Hypothalamus (tissue), 51 donors: ENCODE measurements at places on chromosomes 1 and 21.

DNA sequence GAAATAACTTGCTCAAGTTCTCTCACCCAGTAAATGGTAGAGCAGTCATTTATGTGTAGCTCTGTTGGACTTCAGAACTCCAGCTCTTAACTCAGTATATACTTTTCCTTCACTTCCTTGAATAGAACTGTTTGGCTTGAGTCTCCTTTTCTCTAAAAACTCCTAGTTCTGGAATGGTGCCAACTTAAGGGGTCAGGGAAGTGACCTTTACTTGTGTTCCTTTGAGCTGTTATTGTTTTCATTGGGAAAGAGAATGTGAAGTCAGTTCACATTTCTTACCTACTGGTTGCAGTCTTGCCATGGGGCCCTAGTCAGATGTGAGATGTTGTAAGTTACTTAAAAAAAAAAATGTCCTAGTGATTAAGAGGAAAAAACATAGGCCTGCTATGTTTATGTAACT is 77.0 kb upstream of the MACF1 start:
- DNase-seq = no peak

- DNase-seq = no peak
Observed at GRCh38 chr1:174174461-174175329, 15.4 kb downstream of the RABGAP1L start.

- DNase-seq = no peak
Observed at GRCh38 chr1:90717665-90718410, 736 bp upstream of the BARHL2 start.

DNA sequence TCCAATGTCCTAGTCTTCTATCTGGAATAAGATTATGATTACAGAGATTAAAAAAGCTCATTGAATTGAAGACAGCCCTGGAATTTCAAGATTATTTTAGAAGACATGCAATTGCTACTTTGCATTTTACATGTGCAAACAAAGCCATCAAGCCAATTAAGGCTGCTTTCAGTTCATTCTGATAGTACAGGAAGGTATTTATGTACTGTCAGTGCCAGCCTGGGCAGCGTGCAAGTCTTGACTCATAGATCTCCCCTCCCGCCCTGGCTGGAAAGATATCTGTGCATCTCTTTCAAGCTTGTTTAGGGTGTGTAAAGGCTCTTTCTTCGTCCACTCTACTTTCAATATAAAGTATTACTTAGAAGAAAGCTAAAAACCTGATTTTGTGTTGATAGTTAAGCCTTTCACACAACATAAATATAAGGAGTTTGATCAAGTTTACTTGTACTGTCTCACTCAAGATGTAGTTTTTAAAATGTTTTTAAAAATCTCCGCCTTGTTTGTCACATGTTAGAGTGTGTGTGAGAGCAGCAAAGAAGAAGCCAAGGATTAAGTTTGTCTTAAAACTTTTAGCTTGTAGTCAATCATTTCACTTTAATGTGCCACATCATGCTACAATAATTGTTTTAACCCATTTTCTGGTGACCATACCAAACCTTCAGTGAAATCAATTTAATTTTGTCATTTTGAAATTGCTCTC is 13.6 kb upstream of the LYPLAL1 start:
- DNase-seq = no peak

GRCh38 chr1:55337801-55338447 is 122.8 kb upstream of the USP24 start:
- no peak for DNase-seq

DNA sequence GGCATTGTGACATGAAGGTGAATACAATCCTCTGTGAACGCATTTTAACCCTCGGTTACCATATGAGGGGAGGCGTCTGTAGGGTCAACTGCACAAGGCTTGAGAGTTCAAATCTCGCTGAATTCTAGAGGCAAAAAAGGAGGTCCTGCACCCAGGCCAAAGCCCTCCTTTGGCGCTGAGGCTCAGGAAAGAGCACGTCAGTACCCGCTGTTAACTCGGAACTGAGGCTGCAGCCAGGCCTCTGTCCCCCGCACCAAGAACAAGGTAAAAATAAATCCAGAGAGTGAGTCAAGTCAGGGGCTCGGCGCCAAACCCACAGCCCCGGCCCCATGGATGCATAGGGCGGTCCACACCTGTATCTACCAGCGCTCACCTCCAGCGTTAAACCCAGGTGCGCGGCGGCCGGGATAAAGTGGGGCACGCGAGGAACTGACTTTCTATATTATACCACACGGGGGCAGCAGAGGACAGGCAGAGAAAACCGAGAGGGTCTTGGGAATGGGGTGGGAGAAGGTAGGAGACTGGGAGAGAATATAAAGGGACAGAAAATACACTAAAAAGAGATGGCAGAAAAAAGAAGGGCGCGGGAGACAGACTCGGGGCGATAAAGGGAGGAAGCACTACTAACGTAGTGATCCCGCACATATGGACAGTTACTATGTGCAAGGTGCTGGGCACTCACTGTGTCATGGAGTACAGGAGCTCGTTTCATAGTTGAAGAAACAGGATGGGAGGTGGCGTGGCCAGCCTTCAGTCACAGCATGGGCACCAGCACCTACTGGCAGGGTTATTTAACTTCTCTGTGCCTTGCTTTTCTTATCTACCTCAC is 54.9 kb downstream of the DMRTA2 start:
- DNase-seq = no peak

GRCh38 chr1:31244326-31244725 is 4.6 kb upstream of the NKAIN1 start:
- no peak for DNase-seq

DNA sequence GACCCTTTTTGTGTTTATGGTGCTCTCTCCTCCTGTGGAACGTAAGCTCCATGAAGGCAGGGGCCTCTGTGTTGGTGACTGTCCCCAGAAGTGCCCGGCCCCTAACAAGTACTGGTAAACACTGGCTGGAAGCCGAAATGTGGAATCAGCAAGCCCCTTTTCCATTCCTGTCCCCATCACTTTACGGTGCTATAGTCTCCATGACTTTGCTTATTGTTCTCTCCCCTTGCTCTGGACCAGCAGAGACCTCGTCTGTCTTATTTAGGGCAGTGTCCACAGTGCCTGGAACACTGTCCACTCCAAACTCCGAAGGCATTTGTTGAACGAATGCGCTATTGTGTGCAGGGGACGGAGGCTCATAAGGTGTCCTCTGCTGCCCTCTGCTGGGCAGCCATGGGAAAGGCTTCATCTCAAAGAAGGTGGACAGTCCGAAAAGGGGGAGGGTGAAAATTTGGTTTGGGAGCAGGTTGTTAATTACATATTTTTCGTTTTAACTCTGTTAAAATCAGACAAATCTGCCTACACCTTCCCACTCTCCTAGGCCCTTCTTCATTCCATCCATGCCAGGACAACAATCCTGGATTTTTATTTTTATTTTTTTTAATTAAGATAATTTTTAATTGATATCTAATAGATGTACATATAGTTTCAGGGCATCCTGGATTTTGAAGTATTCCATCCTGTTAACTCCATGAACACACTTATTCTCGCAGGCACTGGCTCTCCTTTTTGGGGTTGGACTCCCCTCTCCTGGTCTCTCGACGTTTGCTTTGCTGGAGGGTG is 115.6 kb downstream of the PGBD5 start:
- DNase-seq = peak; percentile 71

DNA sequence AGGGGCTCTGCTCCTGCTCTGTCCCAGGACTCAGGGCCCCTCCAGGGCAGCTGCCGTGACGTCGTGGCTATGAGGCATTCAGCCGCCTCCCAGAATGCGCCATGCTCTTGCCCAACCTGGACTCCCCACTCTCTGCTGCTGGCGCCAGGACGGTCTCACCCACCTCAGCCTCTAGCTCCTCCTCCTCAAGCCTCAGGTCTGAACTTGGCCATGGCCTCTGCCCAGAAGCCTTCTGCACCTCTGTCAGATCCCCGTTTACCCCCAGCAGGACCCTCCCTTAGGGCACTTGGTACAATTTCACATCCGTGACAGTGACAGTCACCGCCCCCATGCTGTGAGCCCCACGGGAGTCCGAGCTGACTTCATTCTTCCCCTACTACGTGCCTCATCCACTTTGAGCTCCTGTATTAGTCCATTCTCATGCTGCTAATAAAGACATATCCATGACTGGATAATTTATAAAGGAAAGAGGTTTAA is 4.9 kb downstream of the CSTB start:
- DNase-seq = no peak

DNA sequence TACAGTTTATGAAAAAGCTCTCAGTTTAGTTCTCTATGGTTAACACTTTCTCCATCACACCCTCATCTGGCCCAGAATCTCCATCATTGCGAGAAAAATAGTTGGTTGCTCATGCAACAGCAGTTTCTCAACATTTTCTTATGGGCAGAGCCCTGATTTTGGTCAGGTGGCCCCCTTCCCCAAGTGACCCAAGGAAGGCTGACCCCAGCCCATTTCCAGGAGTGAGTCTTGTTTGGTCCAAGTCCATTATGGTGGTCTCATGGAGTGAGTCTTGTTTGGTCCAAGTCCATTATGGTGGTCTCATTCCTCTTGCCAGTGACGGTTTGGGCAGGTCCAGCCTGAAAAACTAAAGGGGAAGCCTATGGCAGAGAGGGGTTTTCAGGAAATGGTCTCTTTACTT is 1.5 kb upstream of the TRIM62 start:
- DNase-seq = no peak

GRCh38 chr1:24846671-24847070 is 83.4 kb downstream of the RUNX3 start:
- DNase-seq = no peak

DNA sequence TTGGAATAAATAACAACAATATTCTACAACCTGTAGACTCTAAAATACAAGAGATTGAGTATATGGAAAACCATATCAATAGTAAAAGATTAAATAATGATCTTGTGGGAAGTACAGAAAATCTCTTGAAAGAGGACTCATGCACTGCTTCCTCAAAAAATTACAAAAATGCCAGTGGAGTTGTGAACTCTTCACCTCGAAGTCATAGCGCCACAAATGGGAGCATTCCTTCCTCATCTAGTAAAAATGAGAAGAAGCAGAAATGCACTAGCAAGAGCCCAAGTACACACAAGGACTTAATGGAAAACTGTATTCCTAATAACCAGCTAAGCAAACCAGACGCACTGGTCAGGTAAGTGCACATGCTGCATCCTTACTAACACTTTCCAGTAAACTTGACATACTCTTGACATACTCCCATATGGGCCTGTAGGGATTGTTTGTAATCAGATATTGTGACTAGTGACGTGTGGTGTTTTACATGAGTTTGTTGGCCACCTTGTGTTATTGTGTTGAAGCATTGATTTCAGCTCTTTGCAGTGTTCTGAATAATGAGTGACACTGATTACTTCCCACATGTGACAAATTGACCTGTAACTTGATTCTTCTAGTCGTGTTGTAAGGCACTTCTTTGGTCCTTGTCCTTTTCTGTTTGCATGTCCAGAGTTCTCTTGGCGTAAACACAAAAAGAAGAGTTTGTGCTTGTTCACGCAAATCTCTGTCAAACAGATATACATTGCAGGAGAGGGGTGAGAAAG is 28.0 kb downstream of the MACO1 start:
- DNase-seq = no peak

DNA sequence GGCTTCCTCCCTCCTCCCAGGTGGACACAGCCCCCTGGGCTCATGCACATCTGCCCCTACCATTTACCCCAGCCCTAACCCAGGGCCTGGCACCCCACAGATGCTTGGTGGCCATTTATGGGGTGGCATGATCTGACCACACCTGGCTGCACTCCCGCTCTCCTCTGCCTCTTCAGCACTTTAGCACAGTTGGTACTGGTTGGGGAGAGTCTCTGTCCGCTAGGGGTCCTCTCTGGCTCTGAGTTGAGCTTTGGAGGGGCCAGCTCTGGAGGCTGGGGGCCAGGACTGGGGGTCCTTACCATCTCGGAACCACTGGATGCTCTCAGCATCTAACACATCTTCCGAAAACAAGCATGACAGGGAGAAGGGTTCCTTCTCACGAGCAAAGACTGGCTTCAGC is 17.4 kb downstream of the MYOM3 start:
- DNase-seq = no peak
